ENCODE measurements at places on chromosomes 7 and 10.
A peak's percentile ranks its signal among the peaks of the same experiment; 100 is the strongest.

DNA sequence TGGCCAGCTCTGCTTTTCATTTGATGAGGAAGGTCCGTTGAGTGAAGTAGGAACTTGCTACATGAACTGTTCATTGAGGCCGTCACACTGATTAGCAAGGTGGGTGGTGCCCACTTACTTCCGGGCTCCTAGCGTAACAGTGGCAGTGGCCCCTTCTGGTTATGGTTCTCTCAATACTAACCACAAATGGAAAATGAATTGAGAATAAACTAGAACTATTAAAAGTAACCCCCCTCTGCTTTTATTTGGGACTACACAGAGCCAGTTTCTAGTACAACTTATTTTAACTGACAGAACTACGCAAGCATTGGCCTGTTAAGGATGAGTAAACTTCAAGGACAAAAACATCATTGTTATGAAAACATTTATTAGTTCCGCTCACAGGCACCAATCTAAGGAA lies 519.1 kb downstream of the INHBA start:
- no peak for DNase-seq

GRCh38 chr10:35950701-35951100 lies 308.6 kb upstream of the FZD8 start:
- no peak for DNase-seq

- no peak for DNase-seq
Observed at GRCh38 chr7:132876576-132876975, 205.3 kb downstream of the CHCHD3 start.

DNA sequence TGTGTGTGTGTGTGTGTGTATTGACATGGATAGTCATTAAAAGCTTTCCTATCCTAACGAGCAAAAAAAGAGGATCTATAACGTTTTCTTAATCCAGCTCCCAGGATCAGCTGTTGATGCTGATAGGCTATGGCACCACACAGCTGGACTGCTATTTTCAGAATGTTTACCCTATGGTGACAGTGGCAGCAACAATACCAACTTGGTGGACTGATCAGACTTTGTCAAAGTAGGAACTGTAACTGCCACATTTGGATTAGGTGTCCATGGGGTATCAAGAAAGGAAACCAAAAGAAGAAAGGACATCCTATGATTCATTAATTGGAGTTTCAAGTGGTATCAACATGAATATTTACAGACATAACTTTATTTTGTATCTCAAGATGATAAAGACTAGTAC lies 2.7 kb upstream of the CLEC5A start:
- no peak for DNase-seq

DNA sequence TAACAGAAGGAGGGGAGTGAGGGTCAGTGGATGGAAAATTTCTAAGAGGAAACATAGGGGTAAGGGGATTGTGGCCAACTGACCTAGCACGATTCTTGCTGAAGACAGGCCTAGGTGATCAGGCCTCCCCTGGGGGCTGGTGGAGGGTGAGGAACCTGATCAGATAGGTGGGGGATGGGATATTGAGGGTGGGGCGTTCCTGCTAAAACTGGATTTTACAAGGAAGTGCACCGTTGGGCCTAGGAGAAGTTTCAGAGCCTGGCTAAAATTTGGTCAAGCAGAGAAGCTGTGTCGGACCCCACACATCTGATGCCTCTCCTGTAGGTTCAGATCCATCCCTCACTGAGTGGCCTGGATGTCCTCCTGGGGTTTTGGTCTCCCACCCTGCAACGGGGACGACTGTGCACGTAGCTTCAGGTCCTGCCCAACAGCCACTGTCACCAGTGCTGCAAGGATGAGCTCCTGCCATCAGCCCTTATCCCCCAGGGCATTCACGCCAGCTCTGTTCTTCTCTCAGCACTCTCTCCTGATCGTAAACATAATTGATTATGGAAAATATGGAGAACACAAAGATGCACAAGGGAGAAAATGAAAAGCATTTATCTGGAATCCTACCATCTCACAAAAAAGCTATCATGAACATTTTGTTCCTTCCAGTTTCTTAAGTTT lies 89.9 kb downstream of the ADCY1 start:
- DNase-seq, result no peak

DNA sequence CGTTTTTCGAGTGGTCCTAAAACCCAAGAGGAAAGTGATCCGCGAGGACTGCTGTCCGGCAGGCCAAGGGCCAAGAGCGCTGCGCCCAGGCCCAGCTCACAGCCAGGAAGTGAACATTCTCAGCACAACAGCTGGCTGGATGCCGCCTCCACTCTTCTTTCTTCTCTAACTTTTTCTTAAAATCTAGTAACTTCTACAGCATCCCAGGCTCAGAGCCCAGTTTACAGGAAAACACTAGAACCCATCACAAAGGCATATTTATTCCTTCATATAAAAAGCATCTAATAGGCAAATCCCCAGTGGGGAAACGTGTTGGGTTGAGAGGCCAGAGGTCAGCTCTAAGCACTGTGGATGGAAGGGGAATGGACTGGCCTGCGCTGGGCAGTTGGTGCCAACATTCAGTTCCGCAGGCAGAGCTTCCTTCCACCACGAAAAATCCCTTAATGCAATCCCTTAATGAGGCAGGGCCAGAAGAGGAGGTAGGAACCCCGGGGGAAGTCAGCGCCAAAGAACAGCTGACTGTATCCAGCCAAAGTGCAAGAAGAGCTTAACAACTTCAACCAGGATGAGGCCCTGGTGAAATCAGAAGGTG lies 74.8 kb downstream of the ZRANB1 start:
- peak; percentile 86 for DNase-seq
